ENCODE measurements at places on chromosomes 11 and 22.

- DNase-seq = no peak
Observed at GRCh38 chr22:45314054-45314721, 4.5 kb downstream of the FAM118A start.

GRCh38 chr11:84313830-84314359, 1027.7 kb upstream of the CCDC90B start:
- DNase-seq = no peak

- no peak for DNase-seq
Observed at GRCh38 chr22:39251762-39252460, 7.1 kb upstream of the PDGFB start.

GRCh38 chr11:116707161-116707629, 65.6 kb downstream of the BUD13 start:
- peak; percentile 72 for DNase-seq
